ENCODE measurements at places on chromosomes 3 and 15. TPM values are rescaled to one million over a fixed set of nuclear protein-coding genes. Genes with fewer than 3 reads are reported as not detected.

DNA sequence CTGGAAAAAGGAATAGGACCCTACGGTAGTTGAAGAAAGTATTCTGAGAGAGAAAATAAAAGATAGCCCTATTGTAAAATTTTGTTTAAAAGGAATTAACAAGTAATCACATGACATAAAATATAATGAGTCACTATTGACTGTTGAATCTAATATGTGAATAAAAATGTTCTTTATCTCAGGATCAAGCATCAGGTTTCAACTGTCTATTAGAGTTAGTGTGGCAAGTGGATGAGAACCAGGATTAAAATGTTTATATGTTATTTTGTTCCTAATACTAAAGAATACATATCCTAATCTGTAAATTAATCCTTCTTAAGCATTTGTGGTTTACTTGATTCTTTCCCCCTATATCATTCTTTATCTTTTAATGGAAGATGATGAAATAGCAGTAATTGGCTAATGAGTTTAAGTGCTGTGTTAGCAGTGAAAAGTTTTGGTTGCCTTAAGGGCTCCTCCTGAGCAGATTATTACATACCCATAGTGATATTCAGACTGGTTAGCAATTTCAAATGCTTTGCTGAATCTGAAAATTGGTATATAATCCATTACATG is 101.8 kb upstream of the BCHE start:
- no peak for DNase-seq

Gene CCDC191
- total RNA-seq = 3.9 TPM

- DNase-seq = no peak
These were observed 27.3 kb downstream of the PTPN23 start for GRCh38 chr3:47407896-47408838.

GRCh38 chr3:52039426-52039825 is 16.9 kb downstream of the DUSP7 start:
- no peak for DNase-seq

DNA sequence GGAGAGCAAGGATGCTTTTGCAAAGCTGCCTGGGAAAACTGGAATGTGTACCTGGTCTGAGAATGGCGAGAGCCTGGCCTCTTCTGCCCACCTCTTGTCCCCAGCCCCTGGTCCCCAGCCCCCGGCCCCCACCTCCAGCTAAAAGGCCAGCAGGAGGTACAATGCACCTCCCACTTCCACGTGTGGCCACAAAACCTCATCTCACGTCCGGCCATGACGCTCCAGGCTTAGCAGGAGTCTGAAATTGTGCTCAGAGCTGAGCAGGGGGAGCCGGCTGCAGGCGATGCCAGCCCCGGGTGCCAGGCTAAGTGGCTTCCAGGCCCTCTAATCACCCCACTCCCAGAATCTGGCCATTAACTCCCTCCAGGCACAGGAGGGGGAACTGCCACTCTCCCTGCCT is 83.1 kb upstream of the PRR20G start:
- no peak for DNase-seq

DNA sequence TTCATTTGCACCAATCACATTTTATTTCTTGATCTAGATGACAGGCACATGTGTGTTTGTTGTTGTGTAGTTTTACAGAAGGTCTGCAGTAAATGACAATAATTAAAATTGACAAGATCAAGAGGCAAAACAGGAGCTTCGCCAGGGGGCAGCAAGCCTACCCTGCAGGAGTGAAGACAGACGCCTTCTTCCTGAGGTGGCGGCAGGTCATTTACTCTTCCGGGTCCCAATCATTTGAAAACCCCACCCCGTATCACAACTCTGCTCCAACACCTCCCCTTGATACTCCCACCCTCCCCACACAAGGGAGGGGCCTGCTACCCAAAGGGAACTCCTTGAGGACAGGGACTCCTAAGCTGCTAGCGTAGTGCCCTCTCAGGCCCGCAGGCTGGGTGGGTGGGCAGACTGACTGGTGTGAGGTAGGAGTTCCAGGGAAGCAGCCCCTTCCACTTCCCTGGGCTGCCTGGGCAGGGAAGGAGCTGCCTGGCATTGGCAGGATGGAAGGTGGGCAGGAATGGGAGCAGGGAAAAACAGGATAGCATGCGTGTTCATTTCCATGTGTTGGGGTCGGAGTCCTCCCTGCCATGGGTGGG is 13.1 kb downstream of the CHDH start:
- DNase-seq = no peak

GRCh38 chr3:32551087-32551486 is 19.6 kb downstream of the DYNC1LI1 start:
- DNase-seq = no peak

DNA sequence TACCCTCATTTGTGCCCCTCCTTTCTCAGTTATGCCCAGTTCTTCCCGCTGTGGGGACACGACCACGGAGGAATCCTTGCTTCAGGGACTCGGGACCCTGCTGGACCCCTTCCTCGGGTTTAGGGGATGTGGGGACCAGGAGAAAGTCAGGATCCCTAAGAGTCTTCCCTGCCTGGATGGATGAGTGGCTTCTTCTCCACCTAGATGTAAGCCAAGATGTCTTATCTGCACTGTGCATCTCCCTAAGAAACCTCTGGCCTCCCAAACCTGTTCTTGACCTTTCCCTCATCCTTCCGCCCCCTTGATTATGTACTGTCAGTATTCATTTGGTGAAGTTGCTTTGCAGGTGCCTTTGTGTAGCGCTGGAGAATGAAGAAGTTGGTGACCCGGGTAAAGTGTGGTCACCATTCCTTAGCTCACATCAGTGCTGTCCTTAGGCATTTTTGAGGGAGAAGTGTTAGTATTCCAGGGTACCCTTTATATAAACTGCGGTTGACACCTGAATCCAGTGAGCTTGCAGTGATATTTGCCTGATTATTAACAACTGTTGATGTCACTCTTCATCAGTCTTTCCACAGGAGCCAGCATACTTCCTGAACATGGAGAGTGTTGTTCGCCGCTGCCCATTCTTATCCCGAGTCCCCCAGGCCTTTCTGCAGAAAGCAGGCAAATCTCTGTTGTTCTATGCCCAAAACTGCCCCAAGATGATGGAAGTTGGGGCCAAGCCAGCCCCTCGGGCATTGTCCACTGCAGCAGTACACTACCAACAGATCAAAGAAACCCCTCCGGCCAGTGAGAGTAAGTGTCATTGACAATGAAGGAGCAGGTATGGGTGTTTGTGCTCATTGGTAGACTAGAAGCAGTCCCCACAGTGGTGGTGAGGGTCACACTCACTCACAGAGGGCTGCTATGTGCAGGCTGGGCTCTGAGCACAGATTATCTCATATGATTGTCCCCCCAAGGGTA is 966 bp downstream of the ALAS1 start:
- DNase-seq = peak; percentile 22

DNA sequence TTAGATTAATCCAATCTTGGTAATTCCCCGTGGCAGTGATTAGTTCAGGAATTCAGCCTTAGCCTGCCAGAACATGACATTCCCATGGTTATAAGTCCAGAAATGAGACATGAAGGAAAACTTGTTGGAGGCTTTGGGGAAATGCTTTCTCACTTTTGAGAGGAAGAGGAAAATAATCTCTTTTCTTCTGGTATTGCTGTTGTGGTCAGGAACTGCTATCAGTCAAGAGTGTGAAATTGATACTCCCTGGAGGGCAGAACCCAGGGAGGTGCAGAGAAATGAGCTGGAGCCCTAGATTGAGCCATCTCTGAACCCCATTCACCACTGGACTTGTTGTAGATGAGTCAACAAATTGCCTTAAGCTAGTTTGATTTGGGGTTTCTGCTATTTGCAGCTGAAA is 38.6 kb upstream of the APH1B start:
- no peak for DNase-seq

Gene RASA2
- 6.4 TPM for total RNA-seq

GRCh38 chr3:135922903-135923250 is 42.7 kb upstream of the PPP2R3A start:
- no peak for DNase-seq

GRCh38 chr3:121985846-121986245 is 36.2 kb downstream of the ILDR1 start:
- DNase-seq = no peak

- no peak for DNase-seq
These were observed 11.9 kb upstream of the LEKR1 start for GRCh38 chr3:156814295-156814694.

- no peak for DNase-seq
These were observed 62.4 kb upstream of the SLC24A5 start for GRCh38 chr15:48058371-48058770.

GRCh38 chr3:13047296-13048165 is 25.7 kb downstream of the IQSEC1 start:
- DNase-seq = no peak

DNA sequence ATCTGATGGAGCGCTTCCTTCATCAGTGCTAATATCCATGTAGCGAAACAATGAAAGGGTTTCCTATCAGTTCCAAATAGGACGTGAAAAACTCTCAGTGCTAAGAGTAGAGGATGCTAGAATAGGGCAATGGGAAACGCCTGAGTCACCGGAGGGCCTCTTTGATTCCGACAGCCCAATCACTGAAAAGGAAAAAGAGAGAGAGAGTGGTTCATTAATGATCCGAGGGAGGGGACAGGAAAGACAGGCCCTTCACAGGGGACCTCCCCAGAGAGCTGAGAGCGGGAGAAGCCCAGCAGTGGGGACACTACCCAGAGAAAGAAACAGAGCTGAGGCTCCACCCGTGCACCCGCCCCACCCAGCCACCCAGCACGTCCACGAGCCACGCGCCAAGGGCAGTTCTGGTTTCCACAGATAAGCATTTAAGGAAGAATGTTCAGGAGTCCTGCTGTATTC is 76.9 kb downstream of the RPN1 start:
- DNase-seq = no peak

DNA sequence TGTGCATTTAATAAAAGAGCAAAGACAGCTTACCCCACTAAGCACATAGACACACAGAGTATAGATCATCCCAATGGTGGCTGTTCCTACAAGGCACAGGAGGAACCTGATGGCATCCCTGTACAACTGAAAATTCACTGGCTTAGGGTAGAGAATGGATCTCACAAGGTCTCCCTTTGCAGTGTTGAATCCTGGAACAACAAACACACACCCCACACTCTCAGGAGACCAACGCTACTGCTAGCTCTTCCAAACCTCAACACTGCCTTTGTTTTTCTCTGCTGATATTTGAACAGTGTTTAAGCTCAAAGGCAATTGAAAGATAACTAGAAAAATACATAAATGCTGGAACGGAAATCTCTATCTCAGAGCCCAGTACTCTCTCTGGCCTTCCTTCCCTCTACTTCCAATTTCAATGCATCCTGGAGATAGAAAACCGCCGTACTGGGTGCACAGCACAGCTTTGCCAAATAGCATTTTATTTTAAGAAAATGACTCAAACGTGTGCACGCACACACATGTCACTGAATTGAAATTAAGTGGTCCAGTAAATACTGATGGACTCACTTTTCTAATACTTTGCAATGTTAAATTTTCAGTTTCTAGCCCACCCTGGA is 87.5 kb upstream of the ATP13A5 start:
- no peak for DNase-seq

Gene PIGZ
- total RNA-seq = 1.9 TPM

Gene GOLGA6L4
- 1.6 TPM for total RNA-seq

DNA sequence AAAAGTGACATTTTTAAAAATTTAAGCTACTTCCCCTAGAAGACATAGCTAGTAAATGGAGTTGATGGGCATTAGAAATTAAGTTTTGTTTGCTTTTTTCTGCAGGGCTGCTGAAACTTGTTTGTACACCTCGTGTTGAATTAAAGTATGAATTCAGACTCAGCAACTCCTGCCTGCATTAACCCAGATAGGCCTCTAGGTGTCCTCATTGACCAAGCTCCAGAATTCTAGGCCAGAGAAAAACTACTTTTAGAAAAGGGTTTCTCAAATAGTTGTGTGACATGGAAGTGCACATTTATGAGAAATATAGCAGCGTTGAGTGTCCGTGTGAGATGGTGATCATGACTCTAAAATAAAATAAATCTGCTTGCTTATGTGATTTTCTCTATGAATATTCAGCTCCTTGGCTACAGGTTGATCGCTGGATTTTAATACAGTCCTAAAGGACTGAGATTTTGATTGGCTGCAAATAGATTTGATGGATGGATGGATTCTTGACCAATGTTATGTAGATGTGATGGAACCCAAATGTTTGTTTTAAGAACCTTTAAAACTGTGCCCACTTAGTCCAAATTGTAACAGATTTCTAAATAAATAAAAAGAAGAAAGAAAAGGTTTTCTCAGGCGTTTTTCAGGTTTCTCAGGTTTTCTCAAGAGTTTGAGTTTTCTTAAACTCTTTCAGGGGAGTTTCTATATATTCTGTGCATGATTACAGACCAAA is 39.4 kb upstream of the LMOD3 start:
- DNase-seq = no peak

- no peak for DNase-seq
These were observed 289.6 kb upstream of the C2CD4B start for GRCh38 chr15:62454567-62455172.

Gene MTHFS
- total RNA-seq = 22.9 TPM
